ENCODE measurements at places on chromosomes 13 and 19. TPM values are rescaled to one million over a fixed set of nuclear protein-coding genes. Genes with fewer than 3 reads are reported as not detected.
A peak's percentile ranks its signal among the peaks of the same experiment; 100 is the strongest.

PTH2 gene
- polyA plus RNA-seq, result not detected

DNA sequence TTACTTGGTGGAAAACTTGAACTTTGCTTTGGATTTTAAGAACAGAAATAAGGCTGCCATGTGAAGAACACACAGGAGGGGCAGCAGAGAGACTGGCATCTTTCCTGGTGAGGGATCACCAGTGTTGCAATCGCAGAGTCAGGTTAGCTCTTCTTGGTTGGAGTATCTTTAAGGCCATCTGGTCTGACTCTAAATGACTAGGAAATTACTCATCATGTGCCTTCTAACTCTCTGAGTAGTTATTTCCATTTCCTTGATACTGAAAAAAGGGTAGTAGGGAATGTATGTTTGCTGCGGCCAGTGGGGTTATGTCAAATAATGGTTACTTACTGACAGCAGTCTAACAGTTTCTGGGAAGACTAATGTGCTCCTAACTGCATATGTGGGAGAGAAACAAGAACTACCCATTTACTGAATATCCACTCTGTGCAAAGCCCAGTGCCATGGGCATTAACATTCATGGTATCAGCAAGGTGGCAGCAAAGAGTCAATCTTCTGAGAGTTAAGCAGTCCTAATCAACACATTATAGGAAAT is 122.1 kb downstream of the COG6 start:
- H3K27ac ChIP-seq, result no peak overlapping the region
- no peaks in the 10 kb centered on the region for H3K36me3 ChIP-seq
- H3K4me3 ChIP-seq, result no peak overlapping the region
- DNase-seq, result no peak
- no peaks in the 10 kb centered on the region for H3K27me3 ChIP-seq

DNA sequence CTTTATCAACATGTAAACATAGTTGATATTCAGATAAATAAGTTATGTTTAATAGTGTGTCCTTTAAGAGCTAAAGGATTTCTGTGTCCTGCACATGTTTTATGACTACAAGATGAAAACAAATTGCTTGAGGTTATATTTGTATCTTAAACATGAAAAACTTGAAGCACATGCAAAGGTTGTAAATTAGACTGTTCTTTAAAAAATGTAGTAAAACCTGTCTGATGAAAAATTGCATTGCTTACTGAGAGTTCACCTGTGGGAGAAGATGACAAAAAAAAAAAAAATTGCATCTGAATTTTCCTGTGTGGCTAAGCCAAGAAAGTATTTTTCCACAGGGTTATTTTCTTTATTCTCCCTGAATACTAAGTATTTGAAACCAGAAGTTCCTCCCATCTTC is 25.7 kb upstream of the LMO7 start:
- no peak overlapping the region for H3K27ac ChIP-seq
- H3K4me1 ChIP-seq, result no peaks in the 10 kb centered on the region
- no peak overlapping the region for H3K4me3 ChIP-seq
- no peaks in the 10 kb centered on the region for H3K36me3 ChIP-seq
- DNase-seq, result no peak

APOC1 gene
- polyA plus RNA-seq, result 18.4 TPM

DNA sequence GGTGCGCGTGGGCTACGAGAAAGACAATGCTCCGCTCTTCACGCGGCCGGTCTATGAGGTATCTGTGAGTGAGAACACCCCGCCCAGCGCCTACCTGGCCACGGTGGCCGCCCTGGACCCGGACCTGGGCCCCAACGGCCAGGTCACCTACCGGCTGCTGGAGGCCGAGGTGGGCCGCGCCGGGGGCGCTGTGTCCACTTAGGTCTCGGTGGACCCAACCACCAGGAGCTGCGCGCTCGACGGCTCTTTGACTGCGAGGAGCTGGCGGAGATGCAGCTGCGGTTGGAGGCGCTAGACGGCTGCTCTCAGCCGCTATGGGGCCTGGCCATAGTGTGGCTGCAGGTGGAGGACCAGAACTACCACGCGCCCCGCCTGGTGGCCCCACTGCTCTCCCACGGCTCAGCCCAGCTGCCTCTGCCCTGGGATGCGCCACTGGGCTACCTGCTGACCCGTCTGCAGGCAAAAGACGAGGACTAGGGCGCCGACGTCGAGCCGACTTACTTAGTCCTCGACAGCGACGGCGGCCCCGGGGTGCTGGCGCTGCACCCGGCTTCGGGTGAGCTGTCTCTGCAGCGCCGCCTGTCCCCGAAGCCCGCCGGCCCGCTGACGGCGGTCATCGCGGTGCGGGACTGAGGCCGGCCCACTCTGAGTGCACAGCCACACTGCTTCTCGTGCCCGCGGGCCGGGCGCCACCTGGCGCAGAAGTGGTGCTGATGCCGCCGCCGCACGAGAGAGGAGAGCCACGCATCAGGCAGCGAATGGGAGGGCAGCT is 173.0 kb downstream of the OLFM4 start:
- no peak overlapping the region for H3K4me3 ChIP-seq
- peak; percentile 3 for DNase-seq
- no peaks in the 10 kb centered on the region for H3K36me3 ChIP-seq
- H3K27me3 ChIP-seq, result peaks cover 27% of the 10 kb centered on the region
- no peak overlapping the region for H3K27ac ChIP-seq
- H3K4me1 ChIP-seq, result no peaks in the 10 kb centered on the region

DNA sequence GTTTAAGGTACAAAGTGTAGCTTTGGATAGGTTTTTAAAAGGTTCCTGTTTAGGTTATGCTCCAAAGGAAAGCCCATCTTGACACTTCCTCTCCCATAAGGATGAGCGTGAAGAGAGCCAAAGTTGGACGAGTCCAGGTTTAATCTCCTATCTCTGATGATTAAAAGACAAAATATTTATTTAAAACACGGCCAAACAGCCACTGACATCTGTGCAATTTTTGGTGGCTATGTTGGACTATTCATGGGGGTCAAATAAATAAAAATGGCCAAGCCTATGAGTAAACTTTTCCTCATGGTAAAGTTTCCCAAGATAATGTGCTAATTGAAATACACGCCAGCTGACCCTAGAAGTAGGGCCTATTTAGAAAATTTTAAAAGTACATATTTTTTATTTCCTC is 69.0 kb upstream of the DOCK9 start:
- peaks cover 11% of the 10 kb centered on the region for H3K4me1 ChIP-seq
- no peak for DNase-seq
- H3K27me3 ChIP-seq, result no peaks in the 10 kb centered on the region
- no peak overlapping the region for H3K4me3 ChIP-seq
- H3K27ac ChIP-seq, result no peak overlapping the region

GRCh38 chr19:10390652-10391286 is 10.4 kb upstream of the TYK2 start:
- no peak overlapping the region for H3K27ac ChIP-seq
- no peaks in the 10 kb centered on the region for H3K4me1 ChIP-seq
- no peak overlapping the region for H3K4me3 ChIP-seq
- no peaks in the 10 kb centered on the region for H3K27me3 ChIP-seq

GRCh38 chr13:50586414-50587083 is 256.9 kb downstream of the DLEU7 start:
- H3K27ac ChIP-seq, result no peak overlapping the region
- no peaks in the 10 kb centered on the region for H3K4me1 ChIP-seq

DNA sequence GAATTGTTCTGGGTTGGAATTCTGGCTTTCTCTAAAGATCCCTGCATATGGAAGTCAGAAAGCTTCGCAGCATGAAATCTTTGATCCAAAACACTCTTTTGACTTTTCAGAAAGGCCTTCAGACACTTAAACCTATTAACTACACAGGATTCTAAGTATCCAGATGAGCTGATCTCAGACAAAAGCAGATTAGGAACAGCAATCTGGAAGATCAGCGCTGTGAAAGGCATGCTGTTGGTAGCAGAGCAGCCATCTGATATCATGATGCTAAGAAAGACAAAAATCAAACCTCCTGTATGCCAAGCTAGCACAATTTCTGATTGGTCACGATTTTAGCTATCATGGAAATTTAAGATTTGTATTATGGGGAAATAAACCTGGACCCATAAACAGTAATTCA is 589.9 kb downstream of the GPC5 start:
- H3K4me1 ChIP-seq, result no peaks in the 10 kb centered on the region
- no peaks in the 10 kb centered on the region for H3K36me3 ChIP-seq
- no peak overlapping the region for H3K27ac ChIP-seq
- DNase-seq, result no peak
- no peaks in the 10 kb centered on the region for H3K27me3 ChIP-seq

DNA sequence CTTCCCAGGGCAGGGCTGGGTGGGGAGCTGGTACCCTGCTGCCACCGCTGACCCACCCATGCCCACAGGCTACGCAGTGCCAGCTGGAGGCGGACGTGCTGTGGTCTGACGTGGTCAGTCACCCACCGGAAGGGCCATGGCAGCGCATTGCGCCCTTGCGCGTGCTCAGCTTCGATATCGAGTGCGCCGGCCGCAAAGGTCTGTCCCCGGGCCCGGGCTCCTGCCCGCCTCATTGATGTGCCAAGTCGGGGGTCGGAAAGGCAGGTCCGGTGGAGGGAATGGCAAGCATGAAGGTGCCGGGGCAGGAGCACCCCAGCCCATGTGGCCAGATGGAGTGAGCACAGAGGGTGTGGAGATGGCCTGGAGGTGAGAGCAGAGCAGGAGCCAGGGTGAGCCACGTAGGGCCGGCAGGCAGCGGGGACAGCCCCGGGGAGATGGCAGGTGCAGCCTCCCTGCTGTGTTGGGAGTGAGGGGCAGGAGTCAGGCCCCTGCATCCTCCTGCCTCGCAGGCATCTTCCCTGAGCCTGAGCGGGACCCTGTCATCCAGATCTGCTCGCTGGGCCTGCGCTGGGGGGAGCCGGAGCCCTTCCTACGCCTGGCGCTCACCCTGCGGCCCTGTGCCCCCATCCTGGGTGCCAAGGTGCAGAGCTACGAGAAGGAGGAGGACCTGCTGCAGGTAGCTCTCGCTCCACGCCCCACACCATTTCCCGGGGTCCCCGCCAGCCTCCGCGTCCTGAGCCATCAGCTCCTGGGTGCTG is 16.0 kb upstream of the SPIB start:
- no peak for DNase-seq
- peaks cover 58% of the 10 kb centered on the region for H3K36me3 ChIP-seq
- no peaks in the 10 kb centered on the region for H3K4me1 ChIP-seq
- H3K27me3 ChIP-seq, result no peaks in the 10 kb centered on the region
- H3K27ac ChIP-seq, result no peak overlapping the region
- H3K4me3 ChIP-seq, result no peak overlapping the region

FPR1 gene
- polyA plus RNA-seq, result 8.1 TPM

CDX2 gene
- polyA plus RNA-seq, result 94.2 TPM

USHBP1 gene
- polyA plus RNA-seq, result 4.7 TPM

GDF15 gene
- 41.5 TPM for polyA plus RNA-seq

DNA sequence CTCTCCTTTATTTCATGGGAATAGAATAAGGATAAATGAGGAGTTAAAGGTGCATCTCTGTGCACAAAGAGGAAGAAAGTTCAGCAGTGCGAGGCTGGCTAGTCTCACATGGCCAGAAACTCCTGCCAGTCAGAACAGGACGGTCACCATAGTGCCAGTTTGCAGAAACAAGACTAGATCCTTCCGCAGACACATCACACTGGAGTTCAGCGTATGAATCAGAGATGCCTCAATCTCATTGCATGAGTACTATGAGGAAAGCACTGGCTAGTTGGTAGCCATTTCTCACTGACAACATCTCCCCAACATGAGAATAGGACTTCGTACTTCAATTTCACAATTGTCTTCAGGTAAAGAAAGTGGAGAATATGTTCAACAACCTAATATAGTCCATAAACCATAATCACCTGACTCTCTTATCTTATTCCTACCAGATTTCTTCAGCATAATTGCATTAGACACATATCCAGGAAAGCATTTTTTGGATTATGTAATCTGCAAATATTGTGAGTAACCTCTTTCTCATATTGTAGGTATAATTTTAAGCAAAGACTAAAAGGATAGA is 34.9 kb downstream of the RXFP2 start:
- no peak overlapping the region for H3K27ac ChIP-seq
- no peaks in the 10 kb centered on the region for H3K36me3 ChIP-seq
- DNase-seq, result no peak
- H3K27me3 ChIP-seq, result no peaks in the 10 kb centered on the region

DNA sequence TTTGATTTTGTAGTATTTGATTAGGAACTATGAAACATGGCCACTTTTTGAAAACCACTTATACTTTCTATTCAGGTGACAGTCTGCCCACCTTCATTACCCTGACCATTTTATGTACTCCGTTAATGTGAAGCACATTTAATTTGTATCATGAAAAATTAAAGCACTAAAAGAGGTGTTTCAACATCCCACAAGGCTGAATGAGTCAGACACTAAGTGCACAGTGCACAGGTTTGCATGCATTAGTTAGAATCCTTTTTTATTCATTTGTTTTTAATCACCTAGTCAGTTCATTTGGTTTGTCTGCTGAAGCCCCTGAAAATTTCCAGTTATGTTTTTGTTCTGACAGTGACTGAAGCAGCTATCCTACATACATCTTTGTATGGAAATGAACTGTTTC is 271.0 kb downstream of the SLITRK5 start:
- no peaks in the 10 kb centered on the region for H3K27me3 ChIP-seq
- no peak for DNase-seq
- H3K36me3 ChIP-seq, result no peaks in the 10 kb centered on the region
- no peaks in the 10 kb centered on the region for H3K4me1 ChIP-seq
- no peak overlapping the region for H3K27ac ChIP-seq

Measured in small intestine (tissue), 16 donors.